ENCODE measurements at places on chromosomes 6 and 20. TPM values are rescaled to one million over a fixed set of nuclear protein-coding genes. Genes with fewer than 3 reads are reported as not detected.

PTK6 gene
- total RNA-seq = 0.11 TPM

PRPF6 gene
- total RNA-seq = 65.9 TPM

SLC22A2 gene
- total RNA-seq = not detected

RRAGD gene
- 5.6 TPM for total RNA-seq

PROKR2 gene
- 2.3 TPM for total RNA-seq

COL9A3 gene
- 576 TPM for total RNA-seq

GRCh38 chr6:19925533-19925932, 88.4 kb downstream of the ID4 start:
- DNase-seq = no peak
- H3K27me3 ChIP-seq = peaks cover 34% of the 10 kb centered on the region
- H3K36me3 ChIP-seq = no peaks in the 10 kb centered on the region
- no peaks in the 10 kb centered on the region for H3K4me1 ChIP-seq

GRCh38 chr20:61621035-61621730, 369.1 kb downstream of the CDH4 start:
- no peaks in the 10 kb centered on the region for H3K4me1 ChIP-seq
- H3K27ac ChIP-seq = no peak overlapping the region
- no peak overlapping the region for H3K4me3 ChIP-seq
- peaks cover 41% of the 10 kb centered on the region for H3K27me3 ChIP-seq

- peaks cover 3% of the 10 kb centered on the region for H3K4me1 ChIP-seq
- H3K36me3 ChIP-seq = no peaks in the 10 kb centered on the region
- peaks cover 2% of the 10 kb centered on the region for H3K27me3 ChIP-seq
- no peak for DNase-seq
These were observed 4.8 kb upstream of the ARFGEF2 start for GRCh38 chr20:48916699-48917098.

GRCh38 chr6:24195836-24196597, 70.0 kb downstream of the NRSN1 start:
- H3K27me3 ChIP-seq = peaks cover 4% of the 10 kb centered on the region
- no peak overlapping the region for H3K4me3 ChIP-seq
- peaks cover 13% of the 10 kb centered on the region for H3K36me3 ChIP-seq
- H3K27ac ChIP-seq = no peak overlapping the region
- DNase-seq = no peak

- no peak overlapping the region for H3K4me3 ChIP-seq
- no peak overlapping the region for H3K27ac ChIP-seq
- no peak for DNase-seq
- peaks cover 72% of the 10 kb centered on the region for H3K36me3 ChIP-seq
- H3K27me3 ChIP-seq = no peaks in the 10 kb centered on the region
These were observed 62.3 kb downstream of the TRMT11 start for GRCh38 chr6:126048635-126049034.

GRCh38 chr6:106847116-106847515, 127.4 kb downstream of the CD24 start:
- H3K27ac ChIP-seq = no peak overlapping the region
- no peaks in the 10 kb centered on the region for H3K4me1 ChIP-seq
- peaks cover under 1% of the 10 kb centered on the region for H3K36me3 ChIP-seq
- no peak for DNase-seq

- DNase-seq = no peak
- H3K27me3 ChIP-seq = peaks cover 8% of the 10 kb centered on the region
- peak within 1 kb of the TSS; percentile 6 for H3K27ac ChIP-seq
- H3K4me1 ChIP-seq = peaks cover 10% of the 10 kb centered on the region
- H3K36me3 ChIP-seq = no peaks in the 10 kb centered on the region
- H3K4me3 ChIP-seq = peak within 1 kb of the TSS; percentile 69
These were observed at the start of gene CLPSL2 for GRCh38 chr6:35776364-35777215. Gene CLPSL2, plus strand, starts transcription at chr6:35776598. Its CDS starts 21 bp downstream, at chr6:35776619.

DNA sequence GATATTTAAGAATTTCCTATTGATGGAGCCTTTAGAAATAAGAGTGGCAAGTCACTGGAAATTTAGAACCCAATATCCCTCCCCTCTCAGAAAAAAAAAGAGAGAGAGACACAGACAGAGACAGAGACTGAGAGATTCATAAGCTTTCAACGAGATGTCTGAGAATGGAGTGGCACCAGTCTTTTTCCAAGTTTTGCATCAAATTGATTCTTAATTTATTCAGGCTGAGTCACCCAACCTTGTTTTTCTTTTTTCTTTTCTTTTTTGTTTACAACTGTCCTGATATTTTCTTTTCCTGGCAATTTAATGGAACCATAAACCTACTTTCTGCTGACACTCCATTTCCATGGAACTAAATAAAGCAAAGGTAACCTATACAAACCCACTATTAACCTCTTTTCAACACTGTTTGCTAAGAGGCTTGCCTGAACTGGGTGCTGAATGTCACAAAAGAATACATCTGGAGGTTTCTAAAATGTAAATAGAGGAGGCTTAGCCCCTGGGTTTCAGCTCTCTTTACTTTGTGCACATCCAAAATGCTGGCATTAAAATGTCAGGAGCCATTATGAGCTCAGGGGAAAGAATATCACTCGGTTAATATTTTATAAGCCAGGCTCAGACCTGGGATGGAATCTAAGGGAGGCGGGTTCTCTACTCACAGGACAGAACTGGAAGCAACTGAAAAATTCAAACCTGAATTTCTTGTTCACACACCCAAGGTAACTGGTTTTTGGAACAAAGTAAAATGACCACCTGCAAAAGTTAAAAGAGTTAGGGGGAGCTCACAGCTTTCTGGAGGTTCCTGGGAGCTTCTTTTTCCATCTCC, 100.8 kb downstream of the BFSP1 start:
- no peak overlapping the region for H3K4me3 ChIP-seq
- no peak overlapping the region for H3K27ac ChIP-seq
- H3K36me3 ChIP-seq = no peaks in the 10 kb centered on the region
- no peak for DNase-seq
- H3K27me3 ChIP-seq = peaks cover 26% of the 10 kb centered on the region

GRCh38 chr6:56992703-56993102, 37.8 kb downstream of the BEND6 start:
- H3K27me3 ChIP-seq = no peaks in the 10 kb centered on the region
- no peak for DNase-seq
- H3K4me3 ChIP-seq = no peak overlapping the region
- H3K36me3 ChIP-seq = no peaks in the 10 kb centered on the region
- peaks cover 7% of the 10 kb centered on the region for H3K4me1 ChIP-seq

DNA sequence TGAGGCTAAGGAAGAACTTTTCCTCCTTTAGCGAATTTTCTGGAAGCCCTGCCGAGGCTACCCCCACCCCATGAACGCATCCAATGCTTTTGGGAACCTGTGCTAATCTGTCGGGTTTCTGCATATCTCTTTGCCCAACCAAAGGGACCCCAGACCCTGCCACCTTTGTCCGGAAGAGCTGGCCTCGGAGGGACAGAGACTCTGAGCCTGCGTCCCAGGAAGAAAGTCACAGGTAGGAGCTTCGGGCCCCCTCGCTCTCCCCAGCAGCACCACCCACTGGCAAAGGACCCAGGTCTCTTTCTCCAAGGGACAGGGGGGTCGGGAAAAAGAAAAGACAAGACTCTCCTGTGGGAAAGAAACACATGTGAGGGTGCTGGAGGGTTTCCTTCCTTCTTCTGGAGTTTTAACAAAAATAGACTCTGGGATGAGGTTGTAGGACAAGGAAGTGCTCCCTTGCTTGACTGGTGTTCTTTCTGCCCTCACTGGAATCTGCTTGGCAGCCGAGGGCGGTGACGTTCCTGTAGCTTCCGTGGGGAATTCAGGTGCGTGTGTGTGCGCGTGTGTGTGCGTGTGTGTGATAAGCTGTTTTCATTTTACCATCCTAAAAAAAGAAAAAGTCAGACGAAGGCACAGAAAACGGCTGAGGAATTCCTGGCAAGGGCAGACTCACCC, 16.3 kb upstream of the FOXC1 start:
- H3K4me3 ChIP-seq = no peak overlapping the region
- no peaks in the 10 kb centered on the region for H3K36me3 ChIP-seq
- H3K4me1 ChIP-seq = peaks cover 25% of the 10 kb centered on the region

GRCh38 chr6:39933669-39934130, 562 bp downstream of the MOCS1 start:
- no peaks in the 10 kb centered on the region for H3K36me3 ChIP-seq
- no peak overlapping the region for H3K27ac ChIP-seq
- H3K4me3 ChIP-seq = peak overlapping the region; percentile 81
- DNase-seq = no peak

GRCh38 chr6:158160932-158161539, 7.0 kb downstream of the SERAC1 start:
- peaks cover 20% of the 10 kb centered on the region for H3K36me3 ChIP-seq
- H3K4me1 ChIP-seq = peaks cover 5% of the 10 kb centered on the region
- H3K4me3 ChIP-seq = no peak overlapping the region
- DNase-seq = no peak
- H3K27me3 ChIP-seq = no peaks in the 10 kb centered on the region
- H3K27ac ChIP-seq = no peak overlapping the region

DNA sequence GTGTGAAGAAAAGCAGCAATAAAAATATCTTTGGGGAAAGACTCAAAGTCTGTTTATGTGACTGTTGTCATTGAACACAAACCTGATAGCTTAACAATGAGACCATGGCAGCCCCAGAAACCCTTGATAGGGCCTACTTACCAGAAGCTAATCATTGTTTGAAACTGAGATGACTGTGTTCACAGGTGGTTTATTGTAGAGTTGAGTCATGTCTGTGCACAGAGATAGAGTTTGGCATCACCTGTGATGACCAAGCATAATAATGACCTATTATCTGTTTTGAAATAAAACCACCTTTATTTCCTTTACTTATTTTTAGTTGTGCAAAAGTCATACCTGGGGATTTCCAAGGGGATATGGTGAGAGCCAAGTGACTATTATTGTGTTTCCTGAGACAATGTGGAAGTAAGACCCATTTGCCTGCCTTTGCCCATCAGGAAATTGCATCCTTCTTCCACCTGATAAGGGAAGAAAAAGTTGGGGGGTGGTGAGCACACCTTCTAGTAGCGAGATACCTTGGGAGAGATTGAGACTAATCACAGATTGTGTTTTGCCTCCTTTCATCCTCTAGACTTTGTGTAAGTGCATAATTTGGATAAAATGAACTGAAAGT, 456.9 kb upstream of the JAG1 start:
- H3K36me3 ChIP-seq = no peaks in the 10 kb centered on the region
- no peak overlapping the region for H3K4me3 ChIP-seq
- peaks cover 2% of the 10 kb centered on the region for H3K27me3 ChIP-seq
- no peak for DNase-seq

DNA sequence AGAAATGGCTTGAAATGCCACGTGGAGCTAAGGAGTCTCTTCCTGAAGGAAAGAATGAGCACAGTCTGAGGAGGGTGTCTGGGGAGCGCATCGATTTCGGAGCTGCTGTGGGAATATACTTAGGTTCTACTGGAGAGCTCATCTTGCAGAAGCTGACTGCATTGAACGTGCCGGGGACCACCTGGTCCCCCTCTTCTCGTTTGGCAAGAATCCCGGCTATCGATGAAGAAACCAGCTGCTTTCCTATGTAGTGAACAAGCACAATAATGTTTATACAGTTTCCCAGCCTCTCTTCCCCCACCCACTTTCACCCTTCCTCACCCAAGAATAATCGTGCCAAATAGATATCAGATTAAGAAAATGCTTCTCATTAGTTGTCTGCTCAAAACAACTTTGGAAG, 242.5 kb downstream of the PACRG start:
- H3K27me3 ChIP-seq = no peaks in the 10 kb centered on the region
- DNase-seq = no peak
- H3K27ac ChIP-seq = no peak overlapping the region
- no peaks in the 10 kb centered on the region for H3K4me1 ChIP-seq

DNA sequence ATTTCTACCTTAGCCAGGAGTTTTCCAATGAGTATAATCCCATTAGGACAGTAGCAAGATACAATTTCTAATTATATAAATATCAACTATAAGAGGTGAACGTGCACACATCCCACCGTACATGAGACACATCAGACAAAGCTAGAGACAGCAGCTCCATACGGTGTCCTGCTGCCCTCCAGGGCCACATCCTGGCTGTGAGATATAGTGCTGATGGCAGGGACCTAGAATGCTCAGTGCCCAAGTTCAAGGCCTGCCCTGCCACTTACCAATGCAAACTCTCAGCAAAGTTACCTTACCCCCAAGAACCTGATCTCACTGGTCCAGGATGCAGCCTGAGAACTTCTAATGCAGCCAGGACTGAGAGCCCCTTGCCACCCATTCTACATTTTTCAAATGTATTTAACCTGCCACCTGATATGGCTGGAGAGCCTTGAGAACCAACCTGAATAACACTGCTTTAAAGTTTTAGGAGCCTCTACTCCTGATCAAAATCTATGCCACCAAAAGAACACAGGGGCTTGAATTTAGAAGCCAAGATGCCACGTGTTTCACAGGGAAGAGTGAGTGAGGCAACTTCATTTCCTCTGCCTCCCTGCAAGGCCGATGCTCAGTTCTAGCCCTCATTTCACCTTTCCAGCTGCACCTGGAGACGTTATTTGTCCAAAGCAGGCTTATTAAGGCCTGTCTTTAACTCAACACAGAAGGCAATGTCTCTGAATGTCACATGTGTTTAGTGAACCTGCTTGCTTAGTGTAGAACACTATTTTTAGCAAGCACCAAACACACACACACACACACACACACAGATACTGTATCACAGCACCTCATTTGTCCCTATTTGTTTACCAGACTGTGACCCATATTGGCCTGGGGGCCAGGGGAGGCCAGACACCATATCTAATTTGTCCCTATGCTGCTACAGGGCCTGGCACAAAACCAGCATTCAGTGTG, 6.1 kb downstream of the NFATC2 start:
- peaks cover 11% of the 10 kb centered on the region for H3K36me3 ChIP-seq
- DNase-seq = no peak
- H3K4me1 ChIP-seq = peaks cover 54% of the 10 kb centered on the region
- peak overlapping the region; percentile 88 for H3K27ac ChIP-seq
- H3K4me3 ChIP-seq = no peak overlapping the region

- H3K27ac ChIP-seq = no peak overlapping the region
- no peak for DNase-seq
- no peak overlapping the region for H3K4me3 ChIP-seq
- no peaks in the 10 kb centered on the region for H3K36me3 ChIP-seq
- no peaks in the 10 kb centered on the region for H3K4me1 ChIP-seq
These were observed 776.0 kb upstream of the MANEA start for GRCh38 chr6:94801344-94801743.

DNA sequence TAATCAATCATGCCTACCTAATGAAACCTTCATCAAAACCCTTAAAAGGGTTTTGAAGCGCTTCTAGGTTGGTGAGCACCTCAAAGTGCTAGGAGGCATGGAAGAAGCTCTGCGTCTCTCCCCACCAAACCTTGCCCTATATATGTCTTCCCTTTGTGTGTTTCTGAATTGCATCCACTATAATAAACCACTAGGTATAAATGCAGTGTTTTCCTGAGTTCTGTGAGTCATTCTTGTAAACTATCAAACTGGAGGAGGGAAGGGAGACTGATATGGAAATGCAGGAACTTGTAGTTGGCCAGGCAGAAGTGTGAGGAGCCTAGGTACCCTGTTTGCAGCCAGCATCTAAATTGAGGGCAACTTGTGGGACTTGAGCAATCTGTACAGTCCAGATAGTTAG, 698.8 kb downstream of the DOK5 start:
- H3K36me3 ChIP-seq = no peaks in the 10 kb centered on the region
- no peak for DNase-seq
- no peaks in the 10 kb centered on the region for H3K27me3 ChIP-seq
- H3K4me1 ChIP-seq = no peaks in the 10 kb centered on the region
- no peak overlapping the region for H3K27ac ChIP-seq

- H3K36me3 ChIP-seq = no peaks in the 10 kb centered on the region
- no peak overlapping the region for H3K27ac ChIP-seq
- DNase-seq = no peak
- H3K4me3 ChIP-seq = no peak overlapping the region
- peaks cover 6% of the 10 kb centered on the region for H3K27me3 ChIP-seq
These were observed 347.8 kb upstream of the CNR1 start for GRCh38 chr6:88513920-88514319.
